ENCODE measurements at places on chromosomes 3 and 15.

- H3K4me3 ChIP-seq: no peak overlapping the region
- H3K27me3 ChIP-seq: no peaks in the 10 kb centered on the region
- H3K27ac ChIP-seq: no peak overlapping the region
Measured at GRCh38 chr3:73437828-73438227, 186.9 kb downstream of the PDZRN3 start.

- H3K4me1 ChIP-seq: peaks cover 42% of the 10 kb centered on the region
- H3K27me3 ChIP-seq: no peaks in the 10 kb centered on the region
- no peak overlapping the region for H3K4me3 ChIP-seq
- no peak overlapping the region for H3K27ac ChIP-seq
- peaks cover 3% of the 10 kb centered on the region for H3K36me3 ChIP-seq
Measured at GRCh38 chr3:66394753-66395249, 106.0 kb downstream of the LRIG1 start.

GRCh38 chr3:143643905-143644304 is 204.4 kb downstream of the SLC9A9 start:
- no peaks in the 10 kb centered on the region for H3K27me3 ChIP-seq
- no peak for DNase-seq
- H3K27ac ChIP-seq: no peak overlapping the region
- no peak overlapping the region for H3K4me3 ChIP-seq

- H3K27me3 ChIP-seq: no peaks in the 10 kb centered on the region
- no peaks in the 10 kb centered on the region for H3K36me3 ChIP-seq
- H3K4me3 ChIP-seq: no peak overlapping the region
- H3K27ac ChIP-seq: peak overlapping the region; percentile 71
- H3K4me1 ChIP-seq: peaks cover 66% of the 10 kb centered on the region
Measured at GRCh38 chr3:122498152-122498551, 16.6 kb downstream of the KPNA1 start.

GRCh38 chr15:101053261-101053660 is 134.1 kb downstream of the LRRK1 start:
- H3K4me1 ChIP-seq: no peaks in the 10 kb centered on the region
- no peak overlapping the region for H3K4me3 ChIP-seq
- H3K36me3 ChIP-seq: no peaks in the 10 kb centered on the region
- H3K27me3 ChIP-seq: no peaks in the 10 kb centered on the region
- H3K27ac ChIP-seq: no peak overlapping the region
- DNase-seq: no peak

DNA sequence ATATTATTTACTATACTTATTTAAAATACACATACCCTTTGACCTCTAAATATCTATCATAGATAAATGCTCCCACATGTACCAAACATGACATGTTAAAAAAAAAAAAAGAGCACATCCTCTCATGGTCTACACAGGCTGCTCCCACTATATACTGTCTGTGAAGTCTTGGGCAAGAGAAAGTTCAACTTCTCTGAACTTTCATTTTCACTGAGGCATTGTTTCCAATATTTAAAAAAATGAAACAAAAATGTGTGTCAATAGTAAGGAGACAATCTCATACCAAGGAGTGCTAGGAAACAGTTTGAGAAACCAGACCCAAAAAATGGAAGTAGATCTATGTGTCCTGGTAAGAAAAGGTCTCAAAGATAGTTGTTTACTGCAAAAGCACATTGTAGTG is 29.3 kb downstream of the SLC4A7 start:
- no peaks in the 10 kb centered on the region for H3K36me3 ChIP-seq
- no peaks in the 10 kb centered on the region for H3K27me3 ChIP-seq
- H3K27ac ChIP-seq: peak overlapping the region; percentile 50
- H3K4me3 ChIP-seq: peak overlapping the region; percentile 52
- DNase-seq: no peak

Measured in psoas muscle (tissue), 8 donors.